H1 (cell line): ENCODE measurements at places on chromosomes 12 and 14.
A peak's percentile ranks its signal among the peaks of the same experiment; 100 is the strongest.

DNA sequence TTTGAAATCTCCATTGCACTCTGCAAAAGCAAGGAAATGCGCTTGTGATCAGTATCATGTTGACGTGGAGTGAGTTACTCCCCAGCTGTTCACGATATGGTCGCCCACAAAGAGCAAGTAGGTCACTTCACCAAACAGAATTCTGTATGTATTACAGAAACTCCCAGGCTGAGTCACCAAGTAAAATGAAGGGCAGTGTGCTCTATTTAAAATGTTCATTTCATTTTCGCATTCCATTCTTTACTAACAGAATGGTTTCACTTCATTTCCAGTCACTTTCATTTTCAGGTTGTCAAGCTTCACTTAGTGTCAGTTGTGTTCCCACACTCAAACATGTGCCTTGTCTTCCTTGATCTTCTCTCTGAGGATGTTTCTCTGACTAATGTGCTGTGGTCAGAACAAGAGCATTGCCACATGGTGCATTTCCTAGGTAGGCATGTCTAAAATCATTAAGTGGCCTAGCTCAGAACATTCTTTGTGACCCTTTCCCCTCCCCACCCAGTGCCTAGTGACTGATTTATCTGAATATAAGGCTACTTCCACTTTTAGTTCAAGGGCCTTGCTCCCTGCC, 391.2 kb downstream of the RAD51B start:
- no peaks in the 10 kb centered on the region for H3K27me3 ChIP-seq
- DNase-seq = no peak
- peaks cover 6% of the 10 kb centered on the region for H3K4me1 ChIP-seq
- H3K4me3 ChIP-seq = no peak overlapping the region
- no peaks in the 10 kb centered on the region for H3K36me3 ChIP-seq
- H3K27ac ChIP-seq = no peak overlapping the region

GRCh38 chr12:52155048-52155868, 36.6 kb downstream of the KRT80 start:
- H3K27ac ChIP-seq = no peak overlapping the region
- H3K4me1 ChIP-seq = 0 out of 2 replicates have a peak, but pooled peaks cover 2% of the 10 kb centered on the region

GRCh38 chr14:55848964-55849363, 269.0 kb downstream of the KTN1 start:
- no peak overlapping the region for H3K27ac ChIP-seq
- H3K36me3 ChIP-seq = no peaks in the 10 kb centered on the region; the same call in 1 of the 2 replicates
- DNase-seq = no peak
- no peak overlapping the region for H3K4me3 ChIP-seq
- no peaks in the 10 kb centered on the region for H3K27me3 ChIP-seq
- H3K4me1 ChIP-seq = no peaks in the 10 kb centered on the region

DNA sequence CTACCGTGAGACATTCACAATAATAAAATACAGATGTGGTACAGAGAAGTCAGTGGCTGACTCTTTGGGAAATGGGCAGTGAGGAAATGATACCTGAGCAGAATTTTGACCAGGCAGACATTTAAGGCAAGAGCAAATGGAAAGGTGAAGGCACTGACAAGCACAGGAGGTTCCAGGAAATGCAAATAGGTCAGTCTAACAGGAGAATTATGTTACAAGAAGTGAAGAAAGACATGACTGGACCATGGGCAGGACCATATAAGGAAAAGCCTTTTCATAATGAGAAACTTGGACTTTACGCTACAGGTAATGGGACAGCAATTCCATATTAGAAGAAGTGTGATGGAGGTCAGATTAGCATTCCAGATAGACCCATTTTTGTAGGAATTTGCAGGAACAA, 338.9 kb downstream of the PDZRN4 start:
- H3K4me3 ChIP-seq = no peak overlapping the region
- no peaks in the 10 kb centered on the region for H3K4me1 ChIP-seq
- no peaks in the 10 kb centered on the region for H3K27me3 ChIP-seq
- DNase-seq = no peak
- H3K36me3 ChIP-seq = no peaks in the 10 kb centered on the region

DNA sequence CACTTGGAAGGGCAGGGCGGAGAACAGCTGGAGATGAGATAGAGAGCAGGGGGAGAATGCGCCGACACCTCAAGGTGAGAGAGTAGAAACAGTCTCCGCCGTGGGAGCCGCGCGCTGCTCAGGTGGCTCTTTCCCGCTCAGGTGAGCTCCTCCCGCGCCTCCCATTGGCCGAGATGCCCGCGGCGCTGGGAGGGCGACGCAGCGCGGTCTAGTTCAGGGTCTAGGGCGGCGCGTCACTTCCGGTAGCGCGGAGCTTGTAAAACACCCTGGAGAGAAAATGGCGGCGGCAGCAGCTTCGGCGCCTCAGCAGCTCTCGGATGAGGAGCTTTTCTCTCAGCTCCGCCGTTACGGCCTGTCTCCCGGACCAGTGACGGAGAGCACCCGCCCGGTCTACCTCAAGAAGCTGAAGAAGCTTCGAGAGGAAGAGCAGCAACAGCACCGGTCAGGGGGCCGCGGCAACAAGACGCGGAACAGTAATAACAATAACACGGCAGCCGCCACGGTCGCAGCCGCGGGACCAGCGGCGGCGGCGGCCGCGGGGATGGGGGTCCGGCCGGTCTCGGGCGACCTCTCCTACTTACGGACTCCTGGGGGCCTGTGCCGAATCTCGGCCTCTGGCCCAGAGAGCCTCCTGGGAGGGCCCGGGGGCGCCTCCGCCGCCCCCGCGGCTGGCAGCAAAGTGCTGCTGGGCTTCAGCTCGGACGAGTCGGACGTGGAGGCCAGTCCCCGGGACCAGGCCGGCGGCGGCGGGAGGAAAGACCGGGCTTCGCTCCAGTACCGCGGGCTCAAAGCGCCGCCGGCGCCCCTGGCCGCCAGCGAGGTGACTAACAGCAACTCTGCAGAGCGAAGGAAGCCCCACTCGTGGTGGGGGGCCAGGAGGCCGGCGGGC, at the start of gene LEMD3:
TSS of gene LEMD3 (plus strand) at position 264 of the 889 bp plus-strand sequence. CDS start at position 278, 14 bp downstream.
- H3K4me3 ChIP-seq = peak within 1 kb of the TSS; percentile 91
- H3K27ac ChIP-seq = peak within 1 kb of the TSS; percentile 91
